ENCODE measurements at places on chromosomes 1 and 21.

- no peak for DNase-seq
These were observed 32.6 kb downstream of the RNF11 start for GRCh38 chr1:51268634-51269033.

DNA sequence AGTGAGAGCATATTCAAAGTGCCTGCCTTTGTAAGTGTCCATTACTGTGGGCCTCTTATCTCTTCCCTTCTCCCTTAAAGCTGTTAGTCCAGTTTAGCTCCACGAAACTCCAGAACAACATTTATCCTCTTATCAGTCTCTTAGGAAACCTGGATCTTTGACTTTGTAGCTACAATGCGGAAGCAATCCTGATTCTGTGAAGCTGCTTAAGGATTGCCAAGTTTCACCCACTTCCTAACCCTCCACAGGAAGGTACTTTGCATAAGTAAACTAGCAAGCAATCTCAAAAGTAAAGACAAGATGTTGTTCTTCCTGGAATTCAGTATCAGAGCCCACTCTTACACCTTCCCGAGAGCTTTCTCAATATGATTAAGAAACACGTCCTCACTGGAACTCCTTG, 164.9 kb upstream of the USP25 start:
- no peak for DNase-seq

DNA sequence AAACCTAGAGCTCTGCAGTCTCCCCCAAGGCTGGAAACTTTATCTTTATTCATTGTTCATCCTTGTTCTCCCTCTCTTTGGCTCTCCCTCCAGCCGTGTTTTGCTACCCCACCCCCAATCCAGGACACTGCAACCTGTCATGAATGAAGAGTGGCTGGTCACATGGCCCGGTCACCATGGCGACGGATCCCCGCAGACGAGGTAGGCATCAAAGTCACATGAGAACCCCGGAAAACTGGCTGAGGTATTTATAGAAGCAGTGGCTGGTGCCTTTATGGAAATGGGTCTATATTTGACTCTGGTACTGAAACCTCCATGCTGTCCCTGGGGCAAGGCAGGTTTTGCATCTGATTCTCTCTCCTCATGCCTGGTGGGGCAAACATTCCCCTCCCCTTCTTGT, 13.4 kb upstream of the SLC6A17 start:
- DNase-seq, result no peak

GRCh38 chr1:16026723-16027484, 5.1 kb downstream of the CLCNKA start:
- DNase-seq, result no peak

DNA sequence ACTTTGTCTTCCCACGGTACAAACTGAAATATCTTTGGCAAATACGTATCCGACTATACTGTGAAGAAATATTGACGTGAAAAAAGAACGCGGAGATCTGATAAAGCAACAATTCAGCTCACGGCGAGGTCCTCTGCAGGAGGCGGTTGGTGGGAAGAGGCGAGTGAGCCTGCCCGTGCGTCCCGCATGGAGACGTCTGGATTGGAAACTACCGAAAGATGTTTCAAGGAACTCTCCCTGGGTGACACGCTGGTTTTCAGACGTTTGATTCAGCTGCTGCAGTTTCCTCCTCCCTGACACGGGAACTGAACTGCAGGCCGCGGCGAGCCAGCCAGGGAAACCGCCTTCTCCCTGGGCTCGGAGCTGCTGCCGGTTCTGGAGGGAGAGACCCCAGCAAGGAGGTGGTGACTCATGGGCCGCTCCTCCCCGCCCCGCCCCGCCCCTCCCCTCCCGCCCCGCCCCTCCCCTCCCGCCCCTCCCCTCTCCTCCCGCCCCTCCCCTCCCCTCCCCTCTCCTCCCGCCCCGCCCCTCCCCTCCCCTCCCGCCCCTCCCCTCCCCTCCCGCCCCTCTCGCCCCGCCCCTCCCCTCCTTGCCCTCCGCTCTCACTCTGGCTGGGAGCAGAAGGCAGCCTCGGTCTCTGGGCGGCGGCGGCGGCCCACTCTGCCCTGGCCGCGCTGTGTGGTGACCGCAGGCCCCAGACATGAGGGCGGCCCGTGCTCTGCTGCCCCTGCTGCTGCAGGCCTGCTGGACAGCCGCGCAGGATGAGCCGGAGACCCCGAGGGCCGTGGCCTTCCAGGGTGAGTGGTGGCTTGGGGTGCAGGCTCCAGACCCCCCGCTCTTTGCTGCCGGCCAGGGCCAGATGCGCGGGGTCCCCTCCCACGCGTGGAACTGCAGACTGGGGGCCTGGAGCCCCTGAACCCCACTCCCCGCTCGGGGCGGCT, at the start of gene COL6A1:
Gene COL6A1 (plus strand): TSS at position 620 of the 941 bp plus-strand sequence. CDS start 81 bp downstream, at position 701.
- DNase-seq, result peak; percentile 34

DNA sequence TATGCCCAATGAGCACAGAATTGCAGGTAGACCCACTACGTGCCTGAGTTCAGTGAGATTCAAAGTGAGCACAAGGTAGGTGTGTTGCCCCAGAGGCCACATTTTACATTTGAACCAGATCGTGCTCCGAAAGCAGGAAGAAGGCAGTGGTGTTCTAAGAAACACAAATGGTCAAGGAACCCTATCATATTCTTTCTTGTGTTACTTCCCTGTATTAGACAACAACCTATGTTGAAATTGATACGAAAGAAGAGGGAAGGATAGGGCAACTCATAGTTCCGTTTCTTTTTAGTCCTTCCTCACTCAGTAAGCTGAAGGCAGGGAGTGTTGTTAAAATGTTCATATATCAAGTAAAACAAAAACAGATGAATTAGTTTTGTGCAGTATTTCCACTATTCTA, 33.9 kb downstream of the OLFML2B start:
- DNase-seq, result no peak

- DNase-seq, result no peak
These were observed 18.9 kb downstream of the MFAP2 start for GRCh38 chr1:16961297-16962133.

DNA sequence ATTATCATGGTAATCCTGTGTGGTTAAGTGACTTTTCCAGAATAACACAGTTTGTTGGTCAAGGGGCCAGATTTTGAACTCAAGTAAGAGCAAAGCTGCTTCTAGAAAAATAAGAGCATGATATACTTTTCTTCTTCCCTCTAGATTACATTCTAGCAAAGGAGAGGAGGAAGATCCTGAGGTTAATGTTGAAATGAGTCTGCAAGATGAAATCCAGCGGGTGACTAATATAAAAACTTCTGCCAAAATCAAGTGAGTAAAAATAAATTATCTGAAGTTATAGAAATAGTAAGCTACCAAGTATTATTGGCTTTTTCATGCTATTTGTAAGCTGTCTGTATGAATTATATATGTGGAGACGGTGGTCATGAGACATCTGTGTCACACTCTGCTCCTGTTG, 12.8 kb downstream of the WDR3 start:
- DNase-seq, result no peak

DNA sequence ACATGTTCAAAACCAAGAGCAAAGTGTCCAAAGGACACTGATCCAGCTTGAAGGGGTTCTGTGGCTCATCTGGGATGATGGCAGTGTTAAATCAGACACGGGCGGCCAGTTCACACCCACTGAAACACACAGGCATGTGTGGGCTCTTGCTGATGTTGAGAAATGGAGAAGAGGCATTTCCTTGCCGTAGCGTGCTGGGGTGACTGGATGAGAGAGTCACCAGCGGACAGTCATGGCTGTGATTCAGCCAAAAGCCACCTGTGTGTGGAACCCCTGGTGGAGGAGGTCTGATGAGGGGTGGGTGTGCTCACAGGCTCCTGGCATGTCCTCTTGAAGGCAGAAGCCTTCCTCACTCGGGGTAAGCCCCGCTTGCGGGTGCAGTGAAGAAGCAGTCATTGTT, 7.2 kb downstream of the C1orf35 start:
- no peak for DNase-seq

- DNase-seq, result no peak
These were observed 9.0 kb upstream of the UBE2U start for GRCh38 chr1:64194168-64195080.

DNA sequence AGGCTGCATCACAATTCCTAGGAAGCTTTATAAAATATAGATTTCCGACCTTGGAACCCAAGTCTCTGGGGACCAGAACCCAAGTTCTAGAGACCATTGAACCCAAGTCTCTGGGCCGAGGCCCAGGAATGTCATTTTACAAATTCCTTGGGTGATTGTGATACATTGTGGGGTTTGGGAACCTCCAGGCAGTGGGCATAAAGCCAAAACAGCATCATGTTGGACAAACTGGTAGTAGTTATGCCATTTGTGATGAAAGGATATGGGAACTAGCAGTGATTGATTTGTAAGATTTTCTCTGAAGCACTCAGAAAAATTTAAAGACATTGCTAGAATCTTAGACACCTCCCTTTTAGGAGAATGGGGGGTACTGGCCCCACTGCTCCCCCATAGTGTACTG, 160.2 kb downstream of the HIVEP3 start:
- no peak for DNase-seq

DNA sequence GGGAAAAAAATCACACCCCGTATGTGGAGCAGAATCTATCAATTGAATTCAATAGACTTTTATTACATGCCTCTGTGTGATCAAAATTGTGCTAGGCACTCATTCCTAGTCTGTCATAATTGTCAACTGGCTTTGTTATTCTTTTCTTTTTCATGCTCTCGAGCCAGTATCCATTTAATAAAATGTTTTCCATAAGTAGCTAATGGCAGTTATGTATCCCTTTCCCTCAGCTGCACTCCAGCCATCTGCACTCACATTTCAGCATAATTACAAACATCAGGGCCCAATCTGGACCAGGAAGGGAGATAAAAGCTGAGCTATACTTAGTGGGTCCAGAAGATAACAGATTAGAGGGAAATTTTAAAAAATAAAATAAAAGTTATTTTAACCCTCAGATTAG, 15.9 kb downstream of the RGS5 start:
- DNase-seq, result no peak

DNA sequence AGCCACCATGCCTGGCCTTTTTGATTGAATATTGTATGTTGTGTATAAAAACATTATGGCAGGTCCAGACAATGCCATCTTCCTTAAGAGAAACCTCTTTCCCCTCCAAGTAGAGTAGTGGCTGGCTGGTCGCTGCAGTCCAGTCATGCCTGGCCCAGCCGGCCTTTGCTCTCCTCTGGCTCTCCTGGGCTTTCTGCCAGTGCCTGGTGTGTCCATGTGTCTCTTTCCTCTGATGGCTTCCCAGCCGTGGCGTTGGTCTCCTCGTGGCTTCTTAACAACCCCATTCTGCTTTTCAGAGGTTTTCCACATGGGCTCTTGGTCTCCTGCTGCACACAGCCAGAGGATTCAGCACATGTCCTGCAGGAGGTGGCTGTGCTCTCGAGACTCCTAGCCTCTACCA, 58.7 kb downstream of the DIP2A start:
- no peak for DNase-seq

DNA sequence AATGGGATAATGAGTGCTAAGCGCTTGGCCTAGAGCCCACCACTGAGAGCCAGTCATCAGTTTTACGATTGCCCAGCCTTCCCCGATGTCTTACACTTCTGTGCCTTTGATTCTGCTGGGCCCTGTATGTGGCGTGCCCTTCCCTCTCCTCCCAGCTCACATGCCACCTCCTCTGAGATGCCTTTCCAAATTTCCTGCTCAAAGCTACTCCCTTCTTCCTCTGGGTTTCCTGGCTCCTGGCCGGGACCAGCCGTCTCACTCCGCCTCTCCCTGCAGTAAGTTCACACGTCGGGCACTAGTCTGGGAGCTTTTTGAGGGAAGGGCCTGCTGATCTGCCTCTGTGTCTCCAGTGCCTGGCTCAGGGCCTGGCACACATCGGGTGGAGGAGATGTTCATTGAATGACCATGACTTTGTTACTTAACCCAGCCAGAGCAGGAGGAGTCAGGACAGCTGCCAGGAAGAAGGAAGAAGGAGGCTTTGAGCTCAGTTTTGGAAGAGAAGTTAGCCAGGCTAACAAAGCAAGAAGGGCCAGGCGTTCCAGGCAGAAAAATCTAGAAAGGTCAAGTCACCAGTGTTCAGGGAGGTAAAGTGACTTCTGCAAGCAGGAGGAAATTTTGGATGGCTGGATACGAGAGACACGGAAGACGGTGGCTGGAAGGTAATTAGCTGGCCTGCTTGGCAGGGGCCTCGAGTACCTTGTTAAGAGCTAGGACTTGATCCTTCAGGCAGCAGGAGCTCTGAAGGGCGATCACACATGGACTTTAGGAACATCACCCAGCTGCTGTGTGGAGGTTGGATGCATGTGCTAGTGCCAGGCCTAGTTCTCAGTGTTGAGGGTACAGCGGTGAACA, 63.6 kb downstream of the EPHB2 start:
- DNase-seq, result no peak

- no peak for DNase-seq
These were observed 295.5 kb upstream of the KAZN start for GRCh38 chr1:14303011-14303410.

- DNase-seq, result no peak
These were observed 18.7 kb upstream of the SYT2 start for GRCh38 chr1:202728951-202729350.

DNA sequence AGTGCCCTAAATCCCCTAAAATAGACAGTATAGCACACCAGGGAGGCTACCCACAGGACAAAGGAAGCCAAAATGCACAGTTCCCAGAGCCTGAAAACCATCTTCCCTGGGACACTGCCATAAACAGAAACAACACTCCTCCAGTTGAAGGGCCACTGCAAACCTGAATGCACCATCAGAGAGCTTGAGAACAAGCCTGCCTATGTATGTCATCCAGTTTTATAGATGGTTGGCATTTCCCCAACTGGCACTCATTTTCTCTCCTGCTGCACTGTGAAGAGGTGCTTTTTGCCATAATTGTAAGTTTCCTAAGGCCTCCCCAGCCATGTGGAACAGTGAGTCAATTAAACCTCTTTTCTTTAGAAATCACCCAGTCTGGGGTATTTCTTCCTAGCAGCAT, 169.0 kb downstream of the AGBL4 start:
- DNase-seq, result no peak

GRCh38 chr1:193094112-193094511, 11.1 kb downstream of the GLRX2 start:
- no peak for DNase-seq

- no peak for DNase-seq
These were observed 59.1 kb downstream of the USP24 start for GRCh38 chr1:55156093-55156492.

DNA sequence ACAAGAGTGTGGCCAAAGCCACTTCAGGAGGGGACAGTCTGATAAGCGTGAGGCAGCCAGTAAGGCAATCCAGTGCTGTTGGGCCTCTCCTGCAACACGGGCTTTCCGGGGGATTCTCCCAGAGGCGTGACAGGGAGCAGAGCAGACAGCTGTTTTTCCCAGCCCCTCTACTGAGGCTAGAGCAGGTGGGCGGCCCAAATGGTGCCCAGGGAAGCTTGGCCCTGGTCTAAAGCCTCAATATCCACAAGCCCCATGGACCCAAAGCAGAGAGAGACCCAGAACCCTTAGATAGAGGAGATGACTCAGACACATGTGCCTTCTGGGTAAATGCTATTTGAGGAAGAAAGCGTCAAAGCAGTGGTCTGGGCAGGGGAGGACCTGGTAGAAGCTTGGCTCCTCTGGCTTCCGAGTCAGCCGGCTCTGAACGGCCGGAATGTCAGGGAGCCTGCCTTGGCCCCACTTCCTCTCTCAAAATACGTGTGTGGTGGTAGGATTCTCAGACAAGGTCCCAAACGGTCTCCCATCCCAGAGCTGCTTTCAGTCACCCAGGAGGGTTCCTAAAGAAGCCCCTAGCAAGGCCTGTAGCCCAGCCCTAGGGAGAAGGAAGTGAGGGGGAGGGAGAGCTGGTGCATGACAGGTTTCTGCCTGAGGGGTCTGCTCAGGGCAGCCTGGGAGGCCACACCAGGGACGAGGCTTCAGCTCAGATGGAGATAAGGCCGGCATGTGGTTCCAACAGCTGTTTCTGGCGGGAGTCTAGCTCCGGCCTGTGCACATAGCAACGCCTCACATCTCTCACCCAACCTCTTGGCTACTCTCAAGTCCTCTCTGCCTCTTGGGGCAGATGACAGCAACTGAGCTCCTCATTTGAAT, 28.8 kb downstream of the PIK3C2B start:
- DNase-seq, result no peak

GRCh38 chr1:178724728-178725465, at the start of gene RALGPS2:
TSS of gene RALGPS2 (plus strand) at chr1:178725244. CDS start at chr1:178776765, 51,521 bp downstream.
- no peak for DNase-seq
